Skeletal muscle tissue (tissue), 5 donors: ENCODE measurements at places on chromosomes 6 and 20. TPM values are rescaled to one million over a fixed set of nuclear protein-coding genes. Genes with fewer than 3 reads are reported as not detected.

The BPIFB2 gene
- not detected for total RNA-seq

The VARS1 gene
- 42.3 TPM for total RNA-seq

The F13A1 gene
- total RNA-seq: 160 TPM

The AFDN gene
- 40.7 TPM for total RNA-seq

The PBOV1 gene
- not detected for total RNA-seq

The MRPS26 gene
- total RNA-seq: 25.6 TPM

The CCM2L gene
- total RNA-seq: 4.7 TPM

The PLAGL2 gene
- 2.1 TPM for total RNA-seq

The SLC25A27 gene
- 8.9 TPM for total RNA-seq

The MOXD1 gene
- total RNA-seq: 1.0 TPM

The HDGFL1 gene
- total RNA-seq: not detected

The ATRN gene
- 21.4 TPM for total RNA-seq

The GJA10 gene
- total RNA-seq: not detected
